ENCODE measurements at places on chromosomes 6 and 20.

GRCh38 chr20:11454966-11455799 is 462.5 kb upstream of the BTBD3 start:
- DNase-seq = no peak

DNA sequence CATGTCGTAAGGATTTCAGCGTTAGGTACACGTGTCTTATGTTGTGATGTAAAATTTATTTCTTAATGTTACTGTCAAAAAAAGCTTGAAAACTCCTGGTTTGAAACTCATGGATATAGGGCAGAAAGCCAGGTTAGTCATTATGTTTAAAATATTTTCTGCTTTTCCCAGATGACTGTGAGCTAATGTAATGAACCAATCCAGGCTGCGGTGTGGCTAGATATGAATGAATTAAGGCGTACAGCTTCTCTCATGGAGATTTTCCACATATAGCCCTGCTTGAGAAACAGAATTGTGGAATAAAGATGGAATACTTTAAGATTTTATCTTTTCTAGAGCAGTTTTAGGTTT is 80.3 kb upstream of the STMND1 start:
- no peak for DNase-seq

DNA sequence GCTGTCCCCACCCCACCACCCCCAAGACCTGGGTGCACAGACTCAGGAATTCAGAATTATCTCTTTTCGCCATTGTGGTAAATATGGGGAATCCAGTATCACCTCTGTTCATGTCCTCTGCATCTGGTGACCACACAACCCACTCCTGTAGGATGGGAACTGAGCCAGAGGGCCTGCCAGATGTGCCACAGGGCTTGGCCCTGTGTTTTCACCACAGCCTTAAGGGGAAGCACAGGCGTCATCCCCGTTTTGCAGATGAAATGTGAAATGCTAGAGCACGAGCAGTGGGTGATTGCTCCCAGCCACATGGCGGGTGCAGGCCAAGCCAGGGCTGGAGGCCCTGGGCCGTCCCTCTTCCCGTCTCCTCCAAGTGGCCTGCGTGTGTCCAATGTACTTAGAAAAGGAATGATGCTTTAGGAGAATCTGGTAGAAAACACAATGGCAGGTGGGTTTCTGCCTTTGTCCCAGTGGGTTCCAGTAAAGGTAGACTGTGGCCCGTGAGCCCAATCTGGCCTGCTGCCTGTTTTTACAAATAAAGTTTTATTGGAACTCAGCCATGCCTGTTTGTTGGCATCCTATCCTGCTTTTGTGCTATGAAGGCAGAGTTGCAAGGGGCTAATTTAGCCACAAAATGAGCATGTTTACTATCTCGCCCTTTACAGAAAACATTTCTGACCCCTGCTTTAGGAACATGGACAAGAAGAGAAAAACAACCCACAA is 309.2 kb downstream of the CDH4 start:
- DNase-seq = no peak

DNA sequence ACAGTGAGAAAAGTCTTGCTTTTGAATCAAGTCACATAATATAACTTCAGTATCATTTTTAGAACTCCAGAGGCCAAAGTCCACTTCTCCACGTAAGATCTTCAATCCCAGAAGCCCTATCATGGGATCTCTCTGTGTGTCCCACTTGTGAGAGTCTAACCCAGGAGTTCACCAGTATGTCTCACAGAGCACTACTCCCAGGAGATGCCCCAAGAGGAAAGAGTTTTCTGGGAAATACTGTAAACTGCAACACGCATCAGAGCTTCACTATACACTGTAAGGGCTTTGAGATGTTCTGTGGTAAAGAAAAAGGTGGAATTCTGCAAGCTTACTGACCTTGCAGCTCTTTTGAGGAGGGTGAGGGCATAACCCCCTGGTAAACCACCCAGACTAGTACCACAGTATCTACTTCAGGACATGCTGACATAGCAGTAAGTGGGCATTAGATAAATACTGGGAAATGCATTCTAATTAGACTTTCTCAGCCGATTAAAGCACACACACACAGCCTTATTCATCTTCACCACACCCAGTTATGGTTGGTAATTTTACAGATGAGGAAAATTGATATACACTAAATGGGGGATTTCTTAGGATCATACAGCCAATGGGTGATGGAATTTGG is 12.3 kb downstream of the DCBLD1 start:
- DNase-seq = no peak

- DNase-seq = no peak
Observed at GRCh38 chr6:4093288-4093687, 14.4 kb upstream of the FAM217A start.

GRCh38 chr6:131761060-131761761 is 46.6 kb upstream of the ENPP1 start:
- no peak for DNase-seq

DNA sequence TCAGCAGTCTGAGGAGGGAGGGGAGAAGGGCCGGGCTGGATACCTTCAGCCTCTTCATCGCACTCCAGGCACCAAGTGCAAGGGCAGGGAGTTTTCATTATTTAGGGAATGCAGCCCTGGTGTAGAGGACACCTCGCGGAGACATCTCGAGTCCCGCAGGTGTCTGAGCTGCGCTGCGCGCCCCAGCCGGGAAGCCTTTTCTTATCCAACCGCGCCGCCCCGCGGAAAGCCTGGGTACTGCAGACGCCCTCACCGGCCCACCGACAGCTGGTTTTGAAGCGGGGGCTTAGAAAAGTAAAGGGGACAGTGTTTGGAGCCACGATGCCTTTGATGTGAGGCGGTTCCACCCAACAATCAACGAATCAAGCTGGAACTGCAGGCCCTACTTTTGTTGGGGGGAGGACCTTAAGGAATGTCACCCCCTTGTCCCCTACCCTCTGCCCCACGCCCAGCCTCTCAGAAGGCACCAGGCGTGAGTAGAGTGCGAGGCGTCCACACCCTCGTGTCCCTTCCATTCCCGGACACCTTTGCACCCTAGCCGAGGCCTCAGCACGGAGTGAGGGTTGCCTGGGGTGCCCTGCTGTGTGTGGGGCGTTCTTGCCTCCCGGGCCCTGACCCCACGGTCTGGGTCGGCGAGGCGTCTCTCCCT is 8.6 kb downstream of the NKX2-2 start:
- peak; percentile 74 for DNase-seq

DNA sequence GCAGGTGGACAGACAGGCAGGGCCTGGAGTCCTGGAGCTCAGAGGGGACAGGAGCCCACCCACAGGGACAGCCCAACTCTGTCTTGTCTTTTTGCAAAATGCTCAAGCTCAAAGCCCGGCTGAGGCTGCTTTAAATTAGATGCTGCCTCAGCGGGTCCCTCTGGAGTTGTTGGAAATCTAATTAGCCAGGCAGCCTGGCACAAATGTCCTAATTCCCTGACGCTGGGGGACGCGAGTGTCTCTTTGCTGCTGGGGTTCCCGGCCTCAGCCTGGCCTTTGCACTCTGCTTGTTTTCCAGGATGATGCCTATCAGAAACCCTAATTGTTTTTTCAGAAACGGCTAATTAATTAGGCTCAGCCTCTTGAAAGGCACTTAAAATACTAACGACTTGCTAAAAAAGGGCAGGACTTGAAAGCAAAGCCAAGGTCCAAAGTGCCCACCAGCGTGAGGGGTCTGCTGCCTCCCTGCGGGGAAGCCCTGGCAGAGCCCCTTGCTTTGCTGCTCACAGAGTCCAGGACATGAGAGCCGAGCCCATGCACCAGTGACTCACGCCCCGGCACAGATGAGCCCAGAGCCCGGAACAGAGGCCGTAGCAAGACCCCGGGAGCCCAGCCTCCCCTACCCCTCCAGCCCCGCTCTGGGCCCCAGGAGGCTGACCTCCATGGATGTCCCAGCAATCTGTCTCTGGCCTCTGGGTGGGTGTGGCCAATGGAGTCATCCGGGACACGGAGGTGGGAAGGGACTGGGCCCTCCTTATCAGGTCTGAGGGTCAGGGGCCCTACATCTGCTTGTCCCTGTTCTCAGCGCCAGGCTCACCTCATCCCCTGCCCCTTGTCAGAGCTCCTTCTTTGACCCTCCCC is 46.0 kb upstream of the BHLHE23 start:
- no peak for DNase-seq

DNA sequence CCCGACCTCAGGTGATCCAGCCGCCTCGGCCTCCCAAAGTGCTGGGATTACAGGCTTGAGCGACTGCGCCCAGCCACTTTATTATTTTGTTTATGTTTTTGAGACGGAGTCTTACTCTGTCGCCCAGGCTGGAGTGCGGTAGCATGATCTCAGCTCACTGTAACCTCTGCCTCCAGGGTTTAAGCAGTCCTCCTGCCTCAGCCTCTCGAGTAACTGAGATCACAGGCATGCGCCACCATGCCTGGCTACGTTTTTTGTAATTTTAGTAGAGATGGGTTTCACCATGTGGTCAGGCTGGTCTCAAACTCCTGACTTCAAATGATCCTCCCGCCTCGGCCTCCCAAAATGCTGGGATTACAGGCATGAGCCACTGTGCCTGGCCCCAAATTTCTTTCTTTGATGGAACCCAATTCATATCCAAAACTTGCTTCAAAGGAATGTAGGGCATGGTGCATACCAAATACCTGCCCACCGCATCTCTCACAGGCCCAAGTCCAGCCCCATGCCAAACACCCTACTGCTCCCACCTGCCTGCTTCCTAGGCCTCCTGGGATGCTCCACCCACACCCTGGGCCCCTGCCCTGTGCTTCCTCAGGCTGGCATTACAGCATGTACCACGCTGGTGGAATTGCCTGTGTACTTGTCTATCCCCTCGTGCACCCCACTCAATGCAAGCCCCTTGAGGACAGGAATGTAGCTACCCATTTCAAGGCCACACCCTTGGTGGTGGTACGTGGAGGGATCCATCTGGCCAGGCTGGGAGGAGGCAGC is 4.9 kb upstream of the HMGA1 start:
- DNase-seq = no peak

GRCh38 chr6:130717657-130718056 is 109.5 kb upstream of the SMLR1 start:
- no peak for DNase-seq

DNA sequence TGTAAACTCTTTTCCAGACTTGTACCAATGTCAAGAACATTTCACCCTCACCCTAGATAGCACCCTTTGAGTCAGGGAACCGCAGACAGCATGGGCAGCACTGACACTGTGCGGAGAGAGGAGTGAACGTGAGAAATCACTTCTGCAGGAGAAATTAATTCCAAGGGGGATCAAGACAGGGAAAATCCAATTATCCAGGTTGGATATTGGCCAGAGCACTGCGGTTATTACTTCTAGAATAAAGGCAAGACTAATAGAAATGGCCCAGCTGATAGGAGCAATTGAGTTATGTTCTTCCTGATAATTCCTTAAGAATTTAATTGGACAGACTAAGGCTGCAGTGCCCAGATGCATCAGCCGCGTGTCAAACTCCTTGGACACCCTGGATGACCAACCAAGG is 179.6 kb downstream of the SMOC2 start:
- no peak for DNase-seq

DNA sequence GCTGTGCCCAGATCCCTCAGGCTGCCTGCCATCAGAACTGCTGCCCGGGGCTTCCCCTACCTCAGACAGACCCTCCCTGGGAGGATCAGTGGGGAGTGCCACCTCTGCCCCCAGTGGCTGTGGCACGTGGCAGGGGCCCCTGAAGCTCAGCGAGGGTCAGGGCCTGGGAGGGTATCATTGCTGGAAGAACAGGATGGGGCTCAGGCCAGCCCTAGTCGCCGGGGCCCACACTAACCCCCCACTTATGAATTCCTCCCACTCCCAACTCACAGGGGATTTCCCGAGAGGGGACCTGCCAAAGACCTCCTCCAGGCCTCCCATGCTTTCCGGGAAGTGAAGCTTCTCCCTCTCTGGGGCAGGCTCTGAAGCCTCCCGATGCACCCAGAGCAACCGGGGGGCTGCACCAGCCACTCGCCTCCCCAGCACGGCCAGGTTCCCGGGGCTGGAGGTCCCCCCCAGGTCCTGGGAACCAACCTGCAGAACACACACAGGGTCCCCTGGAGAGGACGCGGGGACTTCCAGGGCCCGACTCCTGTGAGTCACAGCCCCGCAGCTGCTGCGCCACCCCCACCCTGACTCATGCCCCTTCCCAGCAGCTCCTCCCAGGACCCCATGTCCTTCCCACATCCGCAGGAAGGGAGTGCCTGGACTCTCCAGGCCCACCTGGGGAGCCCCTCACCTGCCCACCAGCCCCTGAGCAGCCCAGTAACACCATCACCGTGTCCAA is 2.5 kb downstream of the TNFRSF6B start:
- no peak for DNase-seq

DNA sequence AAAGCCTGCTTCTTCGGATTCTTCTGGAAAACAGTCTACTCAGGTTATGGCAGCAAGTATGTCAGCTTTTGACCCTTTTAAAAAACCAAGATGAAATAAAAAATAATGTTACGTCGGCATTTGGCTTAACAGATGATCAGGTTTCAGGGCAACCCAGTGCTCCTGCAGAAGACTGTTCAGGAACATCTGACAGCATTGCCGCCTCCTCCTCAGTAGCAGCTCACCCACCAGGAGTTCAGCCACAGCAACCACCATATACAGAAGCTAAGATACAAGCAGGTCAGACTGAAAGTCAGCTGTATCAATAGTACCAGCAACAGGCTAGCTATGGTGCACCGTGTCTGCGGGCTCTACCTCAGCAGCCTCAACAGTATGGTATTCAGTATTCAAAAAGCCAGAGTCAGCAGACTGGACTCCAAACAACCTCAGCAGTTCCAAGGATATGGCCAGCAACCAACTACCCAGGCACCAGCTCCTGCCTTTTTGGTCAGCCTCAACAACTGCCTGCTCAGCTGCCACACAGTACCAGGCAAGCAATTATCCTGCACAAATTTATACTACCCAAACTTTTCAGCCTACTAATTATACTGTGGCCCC is 51.9 kb downstream of the BTBD9 start:
- DNase-seq = no peak

DNA sequence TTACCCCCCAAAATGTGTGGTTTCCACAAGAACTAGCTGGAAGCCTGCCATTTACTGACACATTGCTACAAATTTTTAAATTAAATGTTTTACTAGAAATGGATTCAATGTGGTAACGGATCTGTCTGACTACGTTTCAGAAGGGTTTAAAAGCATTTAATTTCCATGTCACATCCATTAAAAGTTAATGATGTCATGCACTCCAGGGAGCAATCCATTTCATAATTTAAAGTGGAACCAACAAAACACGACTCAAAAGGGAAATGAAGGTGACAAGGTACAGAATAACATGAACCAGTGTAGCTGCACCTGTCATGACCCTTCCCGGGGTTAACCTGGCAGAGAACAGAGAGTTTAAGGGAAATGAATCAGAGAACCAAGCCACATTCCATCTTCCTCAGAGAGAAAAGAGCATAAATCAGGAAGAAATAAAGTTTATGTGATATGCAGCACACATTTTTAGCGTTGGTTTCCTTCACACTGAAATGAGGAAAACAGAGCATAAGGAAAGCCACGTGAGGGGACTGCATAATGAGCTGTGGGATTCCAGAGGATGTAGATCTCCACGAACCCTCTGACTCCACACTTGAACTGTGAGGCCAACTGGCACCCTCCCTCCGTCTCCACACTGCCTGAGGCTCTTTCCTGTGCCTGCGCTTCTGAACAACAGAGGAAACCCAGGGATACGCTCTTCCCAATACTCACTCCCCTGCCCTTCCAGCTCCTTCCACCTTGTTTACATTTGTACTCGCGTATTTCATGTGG is 170.3 kb upstream of the AHI1 start:
- no peak for DNase-seq
